ENCODE measurements at places on chromosomes 5 and 9.

DNA sequence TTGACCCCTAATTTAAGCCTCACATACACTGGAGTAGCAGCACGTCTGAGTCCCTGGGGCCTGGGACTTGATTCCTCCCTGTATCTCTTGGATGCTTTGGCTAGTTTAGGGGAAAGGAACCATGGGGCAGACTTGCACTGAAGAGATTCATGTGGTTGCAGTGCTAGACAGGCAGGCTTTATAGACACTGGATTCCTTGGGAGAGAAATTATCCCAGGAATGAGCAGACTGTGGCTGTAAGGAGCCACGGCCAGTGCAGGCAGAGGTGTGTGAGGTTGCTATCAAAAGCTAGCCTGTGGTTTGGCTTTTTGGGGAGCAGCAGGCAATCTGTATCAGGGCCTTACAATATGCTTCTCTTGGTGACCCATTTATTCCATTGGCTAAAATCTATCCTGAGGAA is 20.5 kb upstream of the PITX1 start:
- no peak for DNase-seq

DNA sequence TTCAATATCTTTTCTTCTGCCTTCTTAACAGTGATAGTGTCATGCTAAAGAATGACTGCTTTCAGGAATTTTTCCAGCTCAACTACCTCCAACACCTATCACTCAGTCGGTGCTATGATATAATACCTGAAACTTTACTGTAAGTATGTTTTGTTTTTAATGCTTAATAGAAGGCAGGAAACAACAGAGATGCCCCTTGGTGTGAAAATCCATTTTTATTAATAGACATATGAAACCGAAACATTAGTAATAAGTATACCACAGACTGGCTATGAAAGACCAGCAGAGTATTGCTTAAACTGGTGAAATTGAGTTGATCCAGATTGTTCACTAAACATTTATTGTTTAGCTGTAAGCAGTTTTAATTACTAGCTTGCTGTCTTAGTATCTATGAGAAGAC is 25.2 kb downstream of the SKP2 start:
- DNase-seq: no peak

- DNase-seq: no peak
Measured at GRCh38 chr5:45042283-45042682, 233.5 kb downstream of the MRPS30 start.

- DNase-seq: no peak
Measured at GRCh38 chr9:114088571-114089170, 10.4 kb downstream of the KIF12 start.

DNA sequence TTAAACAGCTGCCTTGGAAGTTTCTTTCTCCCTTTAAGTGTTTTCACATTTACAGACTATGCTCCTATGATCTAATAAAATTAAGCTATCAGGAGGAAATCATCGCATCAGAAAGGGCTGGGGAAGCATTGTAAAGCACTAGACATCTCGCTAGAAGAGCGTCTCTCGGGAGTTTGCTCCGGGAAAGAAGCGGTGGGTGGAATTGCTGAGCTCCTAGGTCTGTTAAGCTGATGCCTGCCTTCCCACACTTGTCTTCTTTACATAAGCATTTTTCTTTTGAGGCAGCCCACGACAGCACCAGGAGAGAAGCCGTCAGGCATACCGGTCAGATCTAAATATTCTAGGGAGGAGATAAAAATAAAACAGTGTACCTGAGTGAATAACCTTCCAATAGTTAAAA is 541.7 kb upstream of the TUSC1 start:
- DNase-seq: no peak

DNA sequence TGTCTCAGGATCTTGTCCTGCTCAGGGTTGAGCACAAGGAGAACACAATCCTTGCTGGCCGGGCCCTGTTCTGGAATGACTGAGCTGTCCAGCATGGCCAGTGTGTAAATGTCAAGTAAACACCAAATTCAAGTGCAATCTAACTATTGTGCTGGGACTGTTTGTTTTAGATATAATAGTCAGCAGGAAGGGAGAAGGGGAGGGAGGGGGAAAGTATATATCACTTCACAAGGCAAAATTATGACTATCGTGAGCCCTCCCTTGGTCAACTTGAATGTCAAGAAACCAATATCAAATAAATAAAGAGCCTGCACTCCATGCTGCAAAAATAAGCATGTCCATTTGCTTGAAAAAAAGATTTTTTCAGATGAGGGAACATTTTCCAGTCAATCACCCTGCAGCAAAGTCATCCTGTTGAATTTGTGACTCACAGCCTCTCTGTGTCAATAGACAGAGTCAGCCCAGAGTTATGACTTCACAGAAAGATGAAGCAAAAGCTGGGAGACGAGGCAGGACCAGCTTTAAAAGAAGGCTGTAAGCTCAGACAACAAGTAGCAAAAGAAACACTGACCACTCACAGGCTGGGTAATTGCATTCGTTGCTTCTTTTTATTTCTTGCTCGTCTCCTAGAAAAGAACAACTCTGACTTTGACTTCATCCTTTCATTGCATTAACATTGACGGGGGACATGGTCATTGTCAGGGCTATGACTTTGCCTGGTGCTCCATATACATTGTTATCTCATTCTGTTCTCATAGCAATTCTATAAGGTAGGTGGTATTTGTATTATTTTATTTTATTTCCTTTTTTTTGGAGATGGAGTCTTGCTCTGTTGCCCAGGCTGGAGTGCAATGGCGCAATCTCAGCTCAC is 15.3 kb upstream of the KLF4 start:
- no peak for DNase-seq

All from COR-L47 (cell line).